ENCODE measurements at places on chromosomes 4 and X.

DNA sequence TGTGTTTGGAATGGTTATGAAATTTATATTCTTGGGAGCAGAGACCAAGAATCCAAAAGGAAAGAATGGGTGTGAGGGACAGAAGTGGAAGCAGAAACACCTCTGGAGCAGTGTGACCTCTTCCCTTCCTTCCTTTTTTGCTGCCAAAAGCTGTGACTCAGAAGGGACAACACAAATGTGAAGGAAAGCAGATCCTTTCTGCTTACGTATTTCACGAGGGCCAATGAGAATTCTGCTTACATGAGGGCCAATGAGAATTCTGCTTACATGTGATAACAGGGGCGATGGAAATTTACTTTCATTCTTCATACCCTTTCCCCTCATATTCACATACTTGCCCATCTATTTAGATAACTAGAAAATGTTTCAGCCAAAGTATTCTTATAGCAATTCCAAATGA is 404.6 kb downstream of the PRDM5 start:
- DNase-seq: no peak

DNA sequence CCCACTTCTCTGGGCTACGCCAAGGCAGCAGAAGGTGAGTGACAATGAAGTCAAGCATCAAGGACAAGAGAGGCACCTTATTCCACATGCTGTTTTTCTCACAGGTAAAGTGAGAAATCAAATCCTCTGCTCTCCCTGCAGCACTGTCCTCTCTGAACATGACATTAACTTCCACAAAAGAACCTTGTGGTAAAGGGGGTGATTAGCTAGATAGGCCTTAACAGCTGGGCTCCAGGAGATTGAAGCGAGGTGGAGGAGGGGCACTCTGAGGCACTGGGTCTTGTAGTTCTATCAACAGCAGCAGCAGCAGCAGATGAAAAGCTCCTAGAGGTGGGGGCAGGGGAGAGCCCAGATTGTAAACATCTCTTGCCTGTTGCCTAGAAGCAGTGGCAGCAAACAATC is 96.8 kb upstream of the CXXC4 start:
- DNase-seq: no peak

DNA sequence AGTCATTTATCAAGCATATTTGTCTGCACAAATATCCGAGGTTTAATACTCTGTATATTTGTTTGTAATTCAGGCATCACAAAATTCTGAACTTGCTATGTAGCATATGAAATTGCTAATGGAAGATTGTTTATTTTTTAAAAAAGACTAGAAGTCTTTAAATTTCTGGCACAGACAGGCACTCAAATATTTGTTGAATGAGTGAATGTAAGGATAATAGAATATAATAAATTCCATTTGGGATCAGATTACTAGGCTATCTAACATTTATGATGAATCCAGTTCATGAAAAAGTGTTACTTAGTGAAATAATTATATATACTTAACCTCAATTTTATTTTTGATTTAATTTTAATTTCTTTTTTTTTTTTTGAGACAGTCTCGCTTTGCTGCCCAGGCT is 30.4 kb upstream of the TEC start:
- DNase-seq: no peak

DNA sequence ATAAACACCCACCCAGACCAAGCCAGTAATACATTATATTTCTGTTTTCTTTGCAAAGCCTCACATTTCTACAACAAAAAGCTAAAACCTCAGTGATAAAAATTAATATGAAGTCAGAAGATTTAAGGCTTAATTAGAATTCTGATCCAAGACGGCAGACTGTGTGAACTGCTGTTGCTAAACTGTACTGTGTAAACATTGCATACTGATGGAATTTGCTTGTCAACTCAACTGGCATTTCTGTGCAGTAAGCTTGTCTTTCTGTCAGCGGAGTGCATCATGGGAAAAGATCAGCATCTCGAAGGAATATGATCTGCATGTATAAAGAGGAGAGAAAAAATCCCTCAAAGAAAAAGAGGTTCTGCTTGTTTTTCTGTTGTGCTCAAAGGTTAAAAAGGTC is 69.4 kb upstream of the SPANXB1 start:
- no peak for DNase-seq

DNA sequence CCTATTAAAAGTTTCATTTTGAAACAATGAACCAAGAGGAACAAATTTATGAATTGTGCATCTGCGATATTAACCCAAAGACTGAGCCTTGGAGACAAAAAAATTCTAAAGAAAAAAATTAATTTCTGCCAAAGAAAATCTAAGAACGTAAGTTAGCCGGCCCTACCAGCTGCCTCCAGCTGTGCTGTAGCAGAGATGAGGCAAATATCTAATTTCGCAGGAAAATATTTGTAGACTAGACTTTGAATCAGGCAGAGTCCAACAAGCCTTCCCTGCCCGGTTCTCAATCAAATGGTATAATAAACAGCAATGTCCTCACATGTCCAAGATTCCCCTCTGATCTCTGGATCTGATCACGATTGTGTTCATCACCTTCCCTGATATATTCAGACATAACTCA is 21.2 kb upstream of the SMIM20 start:
- no peak for DNase-seq

- DNase-seq: no peak
Observed at GRCh38 chr4:135418353-135418752, 1216.8 kb upstream of the PABPC4L start.

DNA sequence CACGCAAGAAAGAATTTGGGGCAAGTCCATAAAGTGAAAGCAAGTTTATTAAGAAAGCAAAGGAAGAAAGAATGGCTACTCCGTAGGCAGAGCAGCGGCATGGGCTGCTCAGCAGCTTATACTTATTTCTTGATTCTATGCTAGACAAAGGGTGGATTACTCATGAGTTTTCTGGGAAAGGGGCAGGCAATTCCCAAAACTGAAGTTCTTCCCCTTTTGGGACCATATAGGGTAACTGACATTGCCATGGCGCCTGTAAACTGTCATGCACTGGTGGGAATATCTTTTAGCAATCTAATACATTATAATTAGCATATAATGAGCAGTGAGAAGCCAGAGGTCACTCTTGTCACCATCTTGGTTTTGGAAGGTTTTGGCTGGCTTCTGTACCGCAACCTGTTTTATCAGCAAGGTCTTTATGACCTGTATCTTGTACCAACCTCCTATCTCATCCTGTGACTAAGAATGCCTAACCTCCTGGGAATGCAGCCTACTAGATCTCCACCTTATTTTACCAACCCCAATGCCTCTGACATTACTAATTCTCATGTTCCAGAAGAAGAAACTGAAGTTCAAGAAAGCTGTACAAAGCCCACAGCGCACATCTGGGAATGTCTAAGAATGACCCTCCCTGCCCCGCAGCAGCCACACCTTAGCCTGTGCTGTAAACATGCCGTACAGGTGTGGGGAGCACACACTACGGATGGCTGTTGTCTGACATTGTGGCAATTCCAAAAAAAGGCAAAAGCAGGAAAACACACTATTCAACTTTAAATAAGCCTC is 18.6 kb downstream of the RXFP1 start:
- no peak for DNase-seq

Data from activated CD4-positive, alpha-beta T cell treated with anti-CD3 and anti-CD28 coated beads, Interleukin-2, Interleukin-6, amounts not matched to agents 100 ng/mL and 50 ng/mL, durations not matched to agents 16 hours and 8 hours (primary cell).